ENCODE measurements at places on chromosomes 3 and 15.

DNA sequence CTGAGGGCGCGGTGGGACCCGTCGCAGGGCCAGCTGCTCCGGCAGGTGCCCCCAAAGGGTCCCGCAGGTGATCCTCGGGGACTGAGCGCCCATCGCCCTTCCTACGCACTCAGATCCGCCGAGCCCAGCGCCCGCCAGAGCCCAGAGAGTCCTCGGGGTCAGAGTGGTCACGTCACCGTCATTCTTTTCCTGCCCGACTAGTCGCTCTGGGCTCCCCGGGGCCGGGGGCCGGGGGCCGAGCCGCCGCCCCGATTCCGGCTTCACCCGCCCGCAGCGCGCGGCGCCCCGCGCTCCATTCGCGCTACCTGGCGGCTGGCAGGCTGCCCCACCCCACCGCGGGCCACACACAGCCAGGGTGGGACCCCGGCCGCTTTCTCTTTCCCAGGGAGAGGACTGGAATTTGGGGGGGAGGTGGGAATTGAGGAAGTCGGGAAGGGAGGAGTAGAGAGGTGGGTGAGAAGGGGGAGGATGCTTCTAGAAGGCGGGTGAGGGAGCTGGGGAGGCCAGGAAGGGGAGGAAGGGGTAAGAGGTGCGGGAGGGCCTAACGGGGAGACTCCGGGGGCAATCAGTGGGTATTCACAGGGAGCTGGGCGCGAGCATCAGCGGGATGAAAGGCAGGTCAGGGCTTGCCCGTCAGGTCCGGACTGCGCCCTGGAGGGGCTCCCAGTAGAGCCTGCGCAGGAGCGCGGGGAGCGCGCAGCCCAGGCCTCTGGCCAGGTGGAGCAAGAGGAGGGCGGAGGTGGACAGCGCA is 36.1 kb upstream of the EPHB3 start:
- DNase-seq, result no peak

GRCh38 chr15:98281130-98281529 is 320.6 kb downstream of the ARRDC4 start:
- DNase-seq, result no peak

- no peak for DNase-seq
Observed at GRCh38 chr15:94360251-94360685, 128.9 kb downstream of the MCTP2 start.

DNA sequence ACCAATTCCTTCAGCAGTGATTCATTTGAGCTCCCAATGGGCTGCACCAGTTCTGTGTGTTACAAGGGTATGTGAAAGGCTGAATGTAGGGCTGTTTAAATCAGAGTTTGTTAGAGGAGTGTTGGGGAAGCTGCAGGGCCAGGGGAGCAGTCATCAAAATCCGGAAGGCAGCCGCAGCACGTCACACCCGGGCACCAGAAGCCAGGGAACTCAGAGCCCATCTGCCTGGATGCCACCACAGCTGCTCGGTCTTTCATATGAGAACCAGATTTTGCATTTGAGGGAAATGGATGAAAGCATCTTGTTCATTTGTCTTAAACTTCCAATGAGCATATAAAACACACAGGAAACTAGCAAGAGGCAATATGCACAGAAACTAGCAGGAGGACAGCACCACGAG is 24.2 kb upstream of the NEO1 start:
- no peak for DNase-seq

Data from midbrain (tissue), 1 donor.